ENCODE measurements at places on chromosomes 6 and 20. TPM values are rescaled to one million over a fixed set of nuclear protein-coding genes. Genes with fewer than 3 reads are reported as not detected.

GRCh38 chr6:157943964-157944283 is 37.7 kb upstream of the SYNJ2 start:
- DNase-seq, result no peak

DNA sequence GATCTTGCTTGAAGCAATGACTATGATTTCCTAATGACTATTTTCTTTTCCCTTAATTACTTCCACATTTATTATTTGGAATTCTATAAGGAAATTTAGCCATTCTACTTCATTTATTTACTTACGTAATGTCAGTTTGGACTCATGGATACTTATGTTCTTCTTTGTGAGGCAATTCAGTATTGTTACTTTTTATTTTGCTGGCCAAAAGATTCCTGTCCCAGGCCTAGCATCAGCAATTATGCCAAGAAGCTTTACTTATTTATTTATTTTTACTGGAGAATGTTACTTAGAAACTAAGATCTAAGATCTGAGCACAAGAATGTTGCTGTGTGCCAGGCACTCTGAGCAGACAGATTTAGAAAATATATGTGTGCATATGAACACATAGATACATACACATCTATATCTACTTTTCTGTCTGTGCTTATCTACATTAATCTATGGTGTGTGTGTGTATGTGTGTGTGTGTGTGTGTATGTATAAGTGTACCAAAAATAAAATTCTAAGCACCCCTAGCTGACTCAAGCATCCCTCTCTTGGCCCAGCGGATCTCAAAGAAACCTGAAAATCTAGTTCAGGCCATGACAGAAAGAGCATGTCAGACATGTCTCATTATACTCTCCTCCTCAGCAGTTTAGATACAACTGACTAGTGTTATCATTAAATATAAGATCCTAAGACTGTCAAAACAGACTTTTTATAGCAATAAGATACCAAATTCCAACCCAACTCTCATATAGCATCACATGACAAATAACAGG is 640.0 kb upstream of the GJE1 start:
- no peak for DNase-seq

DNA sequence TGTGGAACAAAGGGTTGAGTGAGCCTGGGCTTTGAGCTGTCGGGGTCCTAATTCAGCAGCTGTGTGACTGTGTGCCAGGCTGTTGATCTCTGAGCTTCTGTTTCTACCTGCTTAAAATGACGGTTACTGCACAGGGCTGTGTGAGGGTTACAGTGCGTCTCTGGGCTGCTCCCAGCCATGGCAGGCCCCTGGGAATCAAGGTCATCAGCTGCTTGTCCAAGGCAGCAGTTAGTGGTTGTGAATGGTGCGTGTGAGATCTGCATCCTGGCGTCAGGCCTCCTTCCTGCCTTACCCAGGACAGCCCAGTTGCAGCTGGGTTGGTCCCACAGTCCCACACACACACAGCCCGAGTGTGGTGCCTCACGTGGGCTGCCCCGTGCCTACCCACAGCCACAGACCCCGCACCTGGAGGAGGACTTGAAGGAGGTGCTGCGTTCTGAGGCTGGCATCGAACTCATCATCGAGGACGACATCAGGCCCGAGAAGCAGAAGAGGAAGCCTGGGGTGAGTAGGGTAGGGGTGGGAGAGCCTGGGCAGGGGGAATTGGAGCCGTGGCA is 15.6 kb downstream of the GTSF1L start:
- no peak for DNase-seq

GRCh38 chr6:62286470-62286843 is 432 bp upstream of the KHDRBS2 start:
- no peak for DNase-seq

Gene JPH2
- not detected for total RNA-seq

Gene RBM39
- total RNA-seq, result 1,109 TPM

DNA sequence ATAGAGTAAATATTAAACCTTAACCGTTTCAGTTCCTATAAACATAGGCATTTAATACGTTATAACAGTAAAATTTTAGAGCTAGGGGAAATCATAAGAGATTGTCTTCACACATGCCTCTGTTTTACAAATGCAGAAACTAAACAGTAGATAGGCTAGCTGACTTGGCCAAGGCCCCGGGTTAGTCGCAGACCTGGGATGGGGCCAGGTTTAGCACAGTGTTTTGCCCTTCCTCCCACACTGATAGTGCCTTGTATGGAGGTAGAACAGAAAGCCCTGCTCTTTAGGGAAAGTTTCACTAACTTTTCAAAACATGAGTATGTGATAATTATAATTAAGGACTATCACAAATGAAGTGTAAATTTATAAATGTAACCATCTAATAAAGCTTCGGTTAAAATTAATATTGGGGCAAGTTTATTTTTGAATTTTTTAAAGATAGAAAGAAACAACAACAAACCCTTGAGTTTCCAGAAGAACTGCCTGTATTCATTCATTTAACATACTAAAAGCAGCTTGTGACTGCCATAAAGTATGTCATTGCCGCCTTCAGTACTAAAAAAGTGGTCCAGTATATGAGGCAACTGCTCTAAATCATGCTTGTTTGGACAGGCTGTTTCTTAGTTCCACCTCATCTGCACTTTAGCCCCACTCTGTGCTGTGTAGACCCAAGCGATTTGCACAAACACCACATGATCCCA is 62.5 kb upstream of the LOC128125822 start:
- DNase-seq, result no peak

- no peak for DNase-seq
Measured at GRCh38 chr6:146154197-146154596, 125.3 kb downstream of the GRM1 start.

Gene NQO2
- 14.2 TPM for total RNA-seq

GRCh38 chr6:41939848-41940758 is 1.5 kb downstream of the CCND3 start:
- DNase-seq, result no peak

- DNase-seq, result no peak
Measured at GRCh38 chr6:91045161-91045560, 458.3 kb upstream of the MAP3K7 start.

Gene NKAIN2
- total RNA-seq, result 0.13 TPM

Gene SLC17A9
- total RNA-seq, result 2.4 TPM

GRCh38 chr20:43911066-43911465 is 3.6 kb upstream of the TOX2 start:
- no peak for DNase-seq

GRCh38 chr6:169212436-169212835 is 41.2 kb downstream of the THBS2 start:
- DNase-seq, result no peak

DNA sequence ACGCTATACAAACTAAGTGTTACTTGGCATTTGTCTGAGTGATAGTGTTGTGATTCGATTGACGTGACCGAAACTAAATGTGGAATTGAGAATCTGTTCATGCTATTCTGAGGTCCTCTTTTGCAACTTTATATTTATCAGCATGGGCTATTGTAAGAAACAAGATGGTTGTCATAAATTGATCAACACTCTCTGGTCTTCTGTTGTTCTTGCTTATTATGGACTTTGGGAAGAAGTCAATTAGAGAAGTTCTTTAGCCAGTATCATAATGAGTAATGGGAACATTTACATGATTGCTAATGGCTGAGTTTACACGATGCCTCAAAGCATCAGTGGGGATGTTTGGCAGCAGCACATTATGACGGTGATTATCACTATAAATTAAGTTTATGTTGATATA is 195.0 kb downstream of the CD83 start:
- no peak for DNase-seq

DNA sequence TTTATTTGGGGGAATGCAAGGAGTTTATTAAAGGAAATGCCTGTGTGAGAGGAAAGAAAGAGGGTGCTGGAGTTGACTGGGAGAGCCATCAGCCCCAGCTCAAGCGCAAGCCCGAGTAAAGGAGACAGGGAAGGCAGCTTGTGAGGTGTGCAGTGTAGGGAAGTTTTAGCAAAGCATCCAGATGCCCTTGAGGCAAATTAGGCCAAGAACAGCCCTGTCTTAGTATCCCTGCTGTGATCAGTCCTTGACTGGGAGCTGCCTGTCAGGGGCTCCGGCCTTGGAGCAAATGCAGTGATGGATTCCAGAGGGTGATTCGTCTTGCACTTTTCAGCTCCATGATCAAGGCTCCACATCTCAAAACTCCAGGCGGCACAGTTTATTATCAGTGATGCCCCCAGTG is 561.7 kb downstream of the KIF16B start:
- DNase-seq, result no peak

Gene PRDM13
- total RNA-seq, result not detected

GRCh38 chr6:168992446-168993144 is 261.1 kb downstream of the THBS2 start:
- DNase-seq, result no peak

DNA sequence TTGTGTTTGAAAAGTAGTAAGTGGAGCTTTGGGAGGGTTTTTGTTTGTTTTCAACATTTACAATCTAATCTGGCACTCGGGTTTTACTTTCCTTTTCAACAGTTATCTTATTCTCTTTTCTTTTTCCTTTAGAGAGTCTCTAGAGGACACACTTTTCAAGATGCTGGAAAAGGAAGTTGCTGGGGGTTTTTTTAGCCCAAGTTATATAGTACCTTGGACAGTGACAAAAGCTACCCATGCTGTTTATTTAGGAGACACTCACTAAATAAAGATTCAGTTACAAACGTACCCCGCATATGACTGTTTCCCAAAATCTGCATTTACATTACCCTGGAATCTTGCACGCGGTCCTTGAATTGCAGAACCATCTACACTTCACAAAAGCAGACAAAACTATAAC is 78.8 kb downstream of the MAP7 start:
- DNase-seq, result no peak

Gene RNF39
- not detected for total RNA-seq

DNA sequence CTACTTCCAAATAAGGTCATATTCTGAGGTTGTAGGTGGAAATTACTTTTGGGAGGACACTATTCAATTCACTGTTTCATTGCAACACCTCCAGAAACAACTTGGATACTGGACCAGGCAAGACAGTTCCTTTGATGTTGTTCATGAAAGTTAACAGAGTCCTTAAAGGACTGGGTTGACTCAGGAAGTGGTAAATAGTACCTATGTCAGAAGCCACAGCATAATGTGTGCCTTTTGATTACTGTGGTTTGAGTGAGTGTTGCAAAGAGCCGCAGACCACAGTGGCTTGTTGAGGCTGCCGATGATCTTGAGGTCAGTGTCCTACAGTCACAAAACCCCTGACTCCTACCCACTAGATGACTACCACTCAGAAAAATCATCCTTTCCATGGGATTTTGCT is 10.9 kb downstream of the IL20RA start:
- DNase-seq, result peak; percentile 11
